HS-5 (cell line): ENCODE measurements at places on chromosomes 1 and 21.

DNA sequence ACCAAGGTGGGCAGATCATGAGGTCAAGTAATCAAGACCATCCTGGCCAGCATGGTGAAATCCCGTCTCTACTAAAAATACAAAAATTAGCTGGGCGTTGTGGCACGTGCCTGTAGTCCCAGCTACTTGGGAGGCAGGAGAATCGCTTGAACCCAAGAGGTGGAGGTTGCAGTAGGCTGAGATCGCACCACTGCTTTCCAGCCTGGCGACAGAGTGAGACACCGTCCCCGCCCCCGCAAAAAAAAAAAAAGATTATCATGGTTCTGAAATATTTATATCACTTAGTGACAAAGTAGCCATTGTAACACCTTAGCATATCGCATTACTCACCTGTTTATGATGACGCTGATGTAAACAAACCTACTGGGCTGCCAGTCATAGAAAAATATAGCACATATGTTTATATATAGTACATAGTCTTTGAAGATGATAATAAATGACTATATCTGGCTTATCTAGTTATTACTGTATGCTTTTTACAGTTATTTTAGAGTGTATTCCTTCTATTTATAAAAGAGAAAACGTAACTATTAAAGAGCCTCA, 160.2 kb downstream of the NCAM2 start:
- DNase-seq = no peak

DNA sequence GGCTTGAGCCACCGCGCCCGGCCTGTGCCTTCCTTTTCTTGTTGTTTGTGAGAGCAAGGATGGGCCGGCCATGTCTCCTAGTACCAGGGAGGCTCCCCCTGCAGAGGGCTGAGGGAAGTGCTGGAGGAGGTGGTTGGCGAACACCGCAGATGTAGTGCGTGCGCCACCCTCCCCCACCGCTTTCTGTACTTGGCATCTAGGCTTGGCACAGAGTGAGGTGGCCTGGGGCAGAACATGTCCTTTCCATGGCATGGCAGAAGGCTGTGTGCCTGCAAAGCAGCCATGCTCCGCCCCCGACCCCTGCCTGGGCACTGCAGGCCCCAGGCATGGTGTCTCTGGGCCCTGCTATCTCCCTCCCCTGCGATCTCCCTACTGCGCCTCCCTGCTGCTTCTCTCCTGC, 30.7 kb downstream of the ALPL start:
- DNase-seq = no peak

DNA sequence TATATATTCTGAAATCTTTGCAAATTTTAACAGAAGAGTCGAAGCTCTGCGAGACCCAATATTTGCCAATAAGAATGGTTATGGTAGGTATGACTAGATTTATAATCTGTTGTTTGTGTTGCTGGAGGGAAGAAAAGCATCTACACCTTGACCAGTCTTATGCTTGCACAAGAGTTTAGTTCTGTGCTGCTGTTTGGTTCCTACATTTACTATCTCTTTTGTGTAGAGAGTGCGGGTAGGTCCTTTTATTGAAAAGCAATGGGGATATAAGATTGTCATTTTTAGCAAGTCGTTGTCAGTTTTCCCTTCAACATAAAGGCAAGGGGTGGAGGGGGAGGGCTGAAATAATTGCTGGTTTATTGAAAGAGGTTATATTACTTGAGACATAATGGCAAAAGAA, 396 bp downstream of the ELAVL4 start:
- DNase-seq = no peak

DNA sequence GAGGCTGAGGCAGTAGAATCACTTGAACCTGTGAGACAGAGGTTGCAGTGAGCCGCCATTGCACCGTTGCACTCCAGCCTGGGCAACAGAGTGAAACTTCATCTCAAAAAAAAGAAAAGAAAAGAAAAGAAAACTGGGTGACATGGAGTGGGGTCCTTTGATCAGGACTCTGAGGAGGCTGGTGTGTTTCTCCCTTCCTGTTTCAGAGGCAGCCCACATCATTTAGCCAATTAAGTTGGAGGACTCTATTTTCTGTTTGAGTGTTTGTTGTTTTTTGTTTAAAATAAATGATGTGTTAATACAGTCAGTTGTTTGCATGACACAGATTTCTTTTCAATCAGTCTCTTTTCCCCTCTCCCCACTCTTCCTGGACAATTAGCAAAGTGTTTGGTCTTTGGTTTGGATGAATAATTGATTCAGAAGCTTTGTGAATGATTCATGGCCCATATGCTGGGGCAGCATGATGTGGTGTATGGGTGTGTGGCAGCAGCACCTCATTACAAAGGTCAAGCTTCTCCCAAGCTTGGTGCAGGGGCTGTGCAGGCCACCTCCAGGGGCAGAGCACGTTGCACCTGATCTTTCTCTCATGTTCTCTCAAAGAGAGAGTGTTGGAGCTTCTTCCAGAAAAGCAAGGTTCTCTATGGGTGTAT, 48.8 kb downstream of the CACNA1E start:
- no peak for DNase-seq

DNA sequence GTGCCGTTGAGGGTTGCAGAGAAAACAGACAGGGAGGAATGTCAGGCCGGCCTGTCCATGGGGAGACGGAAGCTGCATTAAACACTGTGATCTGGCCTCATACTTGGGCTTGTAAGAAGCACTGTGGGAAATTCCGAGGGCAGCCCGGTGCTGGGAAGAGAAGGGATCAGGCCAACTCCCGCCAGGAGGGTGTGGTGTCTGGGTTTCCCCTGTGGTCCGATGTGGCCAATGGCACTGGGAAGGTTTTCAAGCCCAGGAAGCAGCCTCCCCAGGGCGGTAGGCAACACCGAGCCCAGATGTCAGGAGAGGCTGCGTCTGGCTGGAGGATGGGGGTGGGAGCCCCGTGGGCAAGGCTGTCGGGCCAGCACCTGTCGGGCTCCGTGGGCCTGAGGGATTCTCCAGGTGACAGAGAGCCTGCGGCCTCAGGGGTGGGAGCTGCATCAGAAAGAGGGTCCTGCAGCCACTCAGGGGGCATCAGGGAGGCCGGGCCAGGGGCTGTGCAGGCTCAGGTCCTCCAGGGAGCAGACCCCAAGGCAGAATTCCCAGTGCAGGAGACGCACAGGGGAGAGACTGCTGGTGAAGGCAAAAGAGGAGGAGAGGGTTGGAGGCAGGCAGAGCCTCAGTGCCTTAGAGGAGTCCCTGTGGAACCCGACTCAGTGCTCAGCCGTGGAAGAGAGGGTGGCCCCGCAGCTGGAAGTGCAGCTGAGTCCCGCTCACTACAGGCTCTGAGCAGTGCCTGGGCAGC, 8.4 kb downstream of the UBASH3A start:
- no peak for DNase-seq

GRCh38 chr1:34858901-34859445, 576 bp downstream of the SMIM12 start:
- DNase-seq = peak; percentile 6

DNA sequence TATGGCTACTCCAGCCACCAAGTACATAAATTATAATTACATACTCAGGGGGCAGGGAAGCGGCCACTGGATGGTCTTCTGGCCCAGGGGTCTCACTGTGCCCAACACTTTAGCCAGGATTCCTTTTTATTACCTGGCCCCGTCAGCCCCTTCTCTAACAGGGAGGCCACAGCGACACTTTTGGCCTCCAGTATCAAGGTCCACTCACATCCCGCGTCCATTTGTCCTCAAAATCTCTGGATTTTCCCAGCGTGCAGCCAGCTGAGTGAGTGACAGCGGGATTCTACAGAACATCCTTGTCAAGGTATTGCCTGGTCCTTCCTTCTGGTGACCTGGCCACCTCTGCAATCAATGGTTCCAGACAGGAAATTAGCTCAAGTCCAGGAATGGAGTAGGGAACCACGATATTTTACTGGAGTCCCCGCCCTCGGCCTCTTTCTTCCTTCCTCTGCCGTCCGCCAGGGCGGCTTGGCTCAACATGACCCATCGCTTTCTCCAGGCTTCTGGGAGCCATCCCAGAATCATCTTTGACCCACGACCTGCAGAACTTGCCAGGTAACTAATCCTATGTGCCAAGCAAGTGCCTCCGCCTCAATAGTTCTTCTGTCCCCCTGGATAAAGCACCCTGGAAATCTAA, 2.7 kb upstream of the COL6A2 start:
- DNase-seq = no peak

DNA sequence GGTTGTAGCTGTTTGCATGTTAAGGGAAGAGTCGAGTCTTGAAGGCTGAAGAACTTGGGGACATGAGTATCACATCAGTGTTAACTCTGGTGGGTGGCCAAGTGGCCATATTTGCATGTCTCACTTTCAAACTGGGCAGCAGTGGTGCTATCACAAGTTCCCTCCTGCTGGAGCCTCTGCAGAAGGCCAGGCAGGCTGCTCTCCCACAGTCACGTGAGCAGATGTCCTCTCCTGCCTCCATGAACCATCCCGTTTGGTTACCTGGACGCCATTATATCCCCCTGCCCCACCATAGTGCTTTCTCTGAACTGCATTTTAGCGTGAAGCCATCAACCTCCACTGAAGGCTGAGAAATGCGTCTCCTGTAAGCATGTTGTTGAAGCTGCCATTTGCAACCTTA, 205.1 kb upstream of the LMO4 start:
- DNase-seq = no peak
